ENCODE measurements at places on chromosomes 2 and 18.

DNA sequence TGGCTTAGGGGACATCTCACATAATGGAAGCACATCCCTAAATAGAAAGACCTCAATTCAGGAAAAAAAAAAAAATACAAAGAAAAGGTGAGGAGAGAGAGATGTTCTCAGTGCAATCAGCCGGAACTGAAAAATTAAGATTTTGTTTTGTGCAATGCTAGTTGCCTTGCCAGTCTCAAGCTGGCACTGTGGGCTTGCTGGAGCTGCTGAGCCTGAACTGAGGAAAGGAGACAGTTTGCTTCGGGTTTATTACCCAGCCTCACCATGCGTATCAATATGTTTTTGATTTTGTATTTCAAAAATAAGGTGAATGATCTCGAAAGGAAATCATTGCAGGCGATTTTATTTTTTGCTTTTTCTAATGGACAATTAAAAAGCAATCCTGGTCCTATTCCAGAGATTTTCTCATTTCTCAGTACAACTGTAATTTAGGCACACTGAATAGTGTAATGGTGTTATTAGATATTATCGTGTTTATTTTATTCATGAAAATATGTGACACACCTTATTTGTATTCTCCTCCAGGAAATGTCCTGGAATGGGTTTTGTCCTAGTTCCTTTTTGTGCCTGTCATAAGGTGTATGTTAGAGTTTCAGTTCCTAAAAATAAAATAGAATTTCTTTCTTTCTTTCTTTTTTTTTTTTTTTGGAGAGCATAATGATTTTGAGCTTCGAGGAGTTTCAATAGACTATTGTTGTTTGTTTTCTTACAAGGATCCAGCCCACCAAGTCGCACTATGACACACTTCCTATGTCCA lies 72.8 kb upstream of the ZEB2 start:
- DNase-seq, result no peak

- no peak for DNase-seq
Observed at GRCh38 chr2:215554689-215555498, 119.0 kb upstream of the FN1 start.

DNA sequence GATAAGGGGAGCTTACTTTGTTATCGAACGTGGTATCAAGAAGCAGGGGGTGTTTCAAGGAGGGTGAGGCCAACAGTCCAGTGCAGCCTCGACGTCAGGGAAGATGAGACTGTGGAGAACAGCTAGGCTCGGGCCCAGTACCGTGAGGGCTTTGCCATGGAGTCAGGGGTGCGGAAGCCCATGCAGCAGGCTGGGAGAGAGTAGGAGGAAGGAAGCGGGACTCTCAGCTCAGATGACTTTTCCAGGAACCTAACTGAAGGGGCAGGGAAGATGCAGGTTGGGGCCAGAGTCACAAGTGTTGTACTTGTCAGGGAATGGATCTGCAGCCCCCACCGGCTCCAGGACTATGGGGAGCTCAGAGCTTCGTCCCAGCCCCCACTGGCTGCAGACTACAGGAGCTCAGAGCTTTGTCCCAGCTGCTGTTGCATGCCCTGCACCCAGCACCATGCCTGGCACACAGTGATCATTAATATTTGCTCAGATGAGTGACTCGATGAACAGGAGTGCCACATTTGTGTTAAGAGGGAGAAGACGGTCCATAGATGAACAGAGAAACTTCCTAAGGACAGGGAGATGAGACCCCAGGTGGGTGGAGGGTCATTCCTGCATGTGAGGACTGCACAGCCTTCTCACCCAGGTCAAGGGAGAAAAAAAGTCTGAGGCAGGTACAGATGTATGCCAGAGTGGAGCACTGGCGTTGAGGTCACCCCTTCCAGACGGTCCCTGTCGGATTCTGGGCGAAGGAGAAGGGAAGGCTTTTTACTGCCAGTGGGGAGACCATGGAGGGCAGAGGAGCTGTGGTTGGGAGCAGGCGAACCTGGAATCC lies 36.4 kb downstream of the PTGR3 start:
- DNase-seq, result no peak

DNA sequence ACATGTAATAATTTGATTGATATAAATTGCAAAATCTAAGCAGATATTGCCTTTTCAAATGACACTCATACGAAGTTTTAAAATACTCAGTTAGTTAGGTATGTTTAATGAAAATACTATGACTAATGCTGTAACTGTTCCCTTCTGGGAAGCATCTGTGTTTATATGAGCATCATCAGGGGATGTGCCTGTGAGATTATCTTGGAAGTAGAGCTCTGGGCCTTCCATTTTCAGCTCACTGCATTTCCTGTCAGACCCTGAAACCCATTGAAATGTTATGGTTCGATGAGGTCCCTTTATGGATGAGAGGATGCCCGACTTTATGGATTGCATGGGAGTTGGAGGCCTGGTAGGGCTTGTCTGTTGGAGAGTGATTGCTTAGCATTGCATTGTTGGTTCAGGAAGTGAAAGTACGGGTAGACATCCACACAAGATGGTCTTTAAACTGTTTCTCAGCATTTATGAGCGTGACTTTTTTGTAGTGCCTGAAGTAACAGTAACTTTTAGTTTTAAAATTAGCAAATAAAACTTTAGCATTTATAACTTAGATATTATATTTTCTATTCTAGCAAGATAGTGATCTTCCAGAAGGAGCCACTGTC lies 28.7 kb downstream of the ELP2 start:
- no peak for DNase-seq

DNA sequence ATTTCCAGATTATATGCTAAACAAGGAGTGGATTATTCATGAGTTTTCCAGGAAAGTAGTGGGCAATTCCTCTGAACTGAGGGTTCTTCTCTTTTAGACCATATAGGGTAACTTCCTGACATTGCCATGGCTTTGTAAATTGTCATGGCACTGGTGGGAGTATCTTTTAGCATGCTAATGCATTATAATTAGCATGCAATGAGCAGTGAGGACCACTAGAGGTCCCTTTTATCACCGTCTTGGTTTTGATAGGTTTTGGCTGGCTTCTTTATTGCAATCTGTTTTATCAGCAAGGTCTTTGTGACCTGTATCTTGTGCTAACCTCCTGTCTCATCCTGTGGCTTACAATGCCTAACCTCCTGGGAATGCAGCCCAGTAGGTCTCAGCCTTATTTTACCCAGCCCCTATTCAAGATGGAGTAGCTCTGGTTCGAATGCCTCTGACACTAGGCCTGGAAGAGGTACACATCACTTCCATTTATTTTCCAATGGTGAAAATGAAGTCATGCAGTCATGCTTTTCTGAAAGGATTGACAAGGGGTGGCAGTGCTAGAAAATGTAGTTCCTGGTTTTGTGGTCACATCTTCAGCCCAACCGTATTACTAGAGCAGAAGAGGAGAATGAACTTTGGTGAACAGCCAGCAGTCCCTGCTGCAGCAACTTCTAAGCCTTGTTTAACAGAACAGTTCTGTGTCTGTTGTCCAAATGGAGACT lies 26.6 kb upstream of the ITGA4 start:
- peak; percentile 82 for DNase-seq

DNA sequence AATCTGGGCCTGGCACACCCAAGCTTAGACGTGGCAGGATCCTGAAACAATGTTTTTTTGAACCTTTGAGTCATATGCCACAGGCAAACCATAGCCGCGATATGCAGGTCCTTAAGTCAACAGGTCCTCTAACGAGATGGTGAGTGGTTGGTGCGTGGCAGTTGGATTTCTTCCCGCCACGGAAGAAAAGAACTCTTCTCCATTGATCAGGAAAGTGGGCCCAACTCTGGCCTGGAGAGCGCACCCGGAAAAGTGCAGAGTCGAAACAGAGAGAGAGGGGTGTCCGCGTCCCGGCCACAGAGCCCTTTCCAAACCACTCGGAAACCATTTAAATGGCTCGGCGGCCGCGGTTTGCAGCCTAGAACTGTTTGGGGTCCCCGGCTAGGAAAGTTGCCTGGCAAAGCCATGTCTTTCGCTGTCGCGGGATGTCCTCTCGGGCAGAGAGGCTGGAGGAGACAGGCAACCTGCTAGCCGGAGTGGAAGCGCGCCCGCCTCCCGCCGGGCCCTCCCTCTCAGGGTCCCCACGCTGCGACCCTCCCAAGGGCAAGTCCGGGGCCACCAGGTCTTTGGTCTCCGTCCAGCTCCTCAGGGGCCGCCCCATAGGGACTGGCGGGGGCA lies 777 bp downstream of the GALNT3 start:
- no peak for DNase-seq

GRCh38 chr18:25298853-25299274 lies 53.1 kb downstream of the ZNF521 start:
- no peak for DNase-seq
